ENCODE measurements at places on chromosomes 13 and 19. TPM values are rescaled to one million over a fixed set of nuclear protein-coding genes. Genes with fewer than 3 reads are reported as not detected.

- H3K27ac ChIP-seq: no peak overlapping the region
- H3K4me1 ChIP-seq: no peaks in the 10 kb centered on the region
- no peak for DNase-seq
- no peaks in the 10 kb centered on the region for H3K27me3 ChIP-seq
Measured at GRCh38 chr13:31413516-31413915, 213.7 kb downstream of the B3GLCT start.

DNA sequence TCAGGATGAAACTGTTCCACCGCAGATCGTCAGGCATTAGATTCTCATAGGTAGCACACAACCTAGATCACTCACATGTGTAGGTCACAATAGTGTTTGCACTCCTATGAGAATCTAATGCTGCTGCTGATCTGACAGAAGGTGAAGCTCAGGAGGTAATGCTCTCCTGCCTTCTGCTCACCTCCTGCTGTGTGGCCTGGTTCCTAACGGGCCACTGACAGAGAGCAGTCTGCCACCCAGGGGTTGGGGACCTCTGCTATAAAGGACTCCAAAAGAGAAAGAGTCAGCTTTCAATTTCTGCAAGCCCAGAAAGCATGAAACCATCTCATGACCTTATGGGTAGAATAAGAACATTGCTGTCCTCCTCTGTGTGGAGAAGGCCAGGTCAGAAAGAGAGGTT is 43.5 kb upstream of the PCCA start:
- no peaks in the 10 kb centered on the region for H3K4me1 ChIP-seq
- H3K27ac ChIP-seq: no peak overlapping the region
- no peak overlapping the region for H3K4me3 ChIP-seq
- no peaks in the 10 kb centered on the region for H3K27me3 ChIP-seq

DNA sequence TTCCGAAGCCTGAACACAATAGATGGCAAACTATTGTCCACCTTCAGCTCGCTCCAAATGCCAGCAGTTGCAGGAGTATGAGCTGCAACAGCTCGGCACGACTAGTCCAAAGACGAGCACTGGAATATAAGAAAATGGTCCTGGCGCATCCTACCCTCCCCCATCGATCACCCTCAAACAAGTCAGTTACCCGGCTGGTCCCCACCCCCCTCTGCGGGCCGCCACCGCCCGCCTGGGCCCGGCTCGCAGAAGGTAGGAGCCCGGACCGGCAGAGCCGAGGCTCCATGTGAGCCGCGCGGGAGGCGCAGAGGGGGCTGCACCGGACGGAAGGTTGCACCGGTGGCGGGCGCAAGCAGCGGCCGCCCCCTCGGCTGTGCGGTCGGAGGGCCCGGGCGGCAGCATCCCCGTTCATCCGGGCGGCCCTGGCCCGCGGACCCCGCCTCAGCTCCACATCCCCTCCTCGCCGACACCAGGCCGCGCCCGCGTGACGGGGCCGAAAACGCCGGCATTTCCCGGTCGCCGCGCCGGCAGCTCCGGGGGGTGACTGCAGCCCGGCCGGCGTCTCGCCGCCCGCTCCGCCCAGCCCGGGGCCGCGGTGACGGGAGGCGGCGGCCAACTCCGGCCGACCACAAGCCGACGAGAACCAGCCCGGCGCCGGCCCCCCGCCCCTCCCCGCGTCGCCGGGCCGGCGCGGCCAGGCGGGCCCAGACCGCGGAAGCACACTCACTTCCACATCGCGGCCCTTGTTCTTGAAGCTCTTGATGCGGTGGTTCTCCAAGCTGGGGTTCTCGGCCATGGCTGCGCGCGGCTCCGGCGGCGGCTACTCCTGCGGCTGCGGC is 552 bp downstream of the KPNA3 start:
- DNase-seq: peak; percentile 44
- no peaks in the 10 kb centered on the region for H3K36me3 ChIP-seq
- H3K4me3 ChIP-seq: peak overlapping the region; percentile 68
- H3K27ac ChIP-seq: peak overlapping the region; percentile 80

The LRG1 gene
- total RNA-seq: 0.41 TPM

GRCh38 chr13:34349091-34349722 is 531.3 kb downstream of the RFC3 start:
- H3K36me3 ChIP-seq: no peaks in the 10 kb centered on the region
- no peak overlapping the region for H3K4me3 ChIP-seq
- no peak for DNase-seq
- no peaks in the 10 kb centered on the region for H3K27me3 ChIP-seq
- no peak overlapping the region for H3K27ac ChIP-seq

The DACH1 gene
- 0.49 TPM for total RNA-seq

DNA sequence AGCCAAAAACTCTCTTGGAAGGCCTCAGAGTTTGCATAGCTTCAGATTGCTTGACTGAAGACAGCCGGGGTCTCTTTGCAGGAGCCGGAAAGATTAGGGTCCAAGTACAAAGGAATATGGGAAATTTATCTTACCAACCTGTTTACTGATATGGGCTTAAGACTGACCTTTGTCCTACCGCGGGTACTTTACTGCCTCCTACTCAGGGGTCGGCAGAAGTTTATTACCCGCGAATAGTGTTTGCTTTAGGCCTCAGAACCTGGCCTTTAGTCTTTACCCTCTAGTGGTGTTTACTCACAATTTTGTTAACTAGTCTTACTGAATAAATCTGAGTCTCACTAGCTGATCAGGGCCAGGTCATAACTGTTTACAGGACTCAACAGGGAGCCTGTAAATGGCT is 765.4 kb upstream of the SPRY2 start:
- no peaks in the 10 kb centered on the region for H3K36me3 ChIP-seq
- no peak overlapping the region for H3K4me3 ChIP-seq
- H3K27ac ChIP-seq: no peak overlapping the region
- DNase-seq: no peak
- H3K27me3 ChIP-seq: no peaks in the 10 kb centered on the region
- no peaks in the 10 kb centered on the region for H3K4me1 ChIP-seq
